ENCODE measurements at places on chromosomes 11 and 22.

- no peak for DNase-seq
These were observed 5.8 kb upstream of the KDM2A start for GRCh38 chr11:67113231-67113721.

DNA sequence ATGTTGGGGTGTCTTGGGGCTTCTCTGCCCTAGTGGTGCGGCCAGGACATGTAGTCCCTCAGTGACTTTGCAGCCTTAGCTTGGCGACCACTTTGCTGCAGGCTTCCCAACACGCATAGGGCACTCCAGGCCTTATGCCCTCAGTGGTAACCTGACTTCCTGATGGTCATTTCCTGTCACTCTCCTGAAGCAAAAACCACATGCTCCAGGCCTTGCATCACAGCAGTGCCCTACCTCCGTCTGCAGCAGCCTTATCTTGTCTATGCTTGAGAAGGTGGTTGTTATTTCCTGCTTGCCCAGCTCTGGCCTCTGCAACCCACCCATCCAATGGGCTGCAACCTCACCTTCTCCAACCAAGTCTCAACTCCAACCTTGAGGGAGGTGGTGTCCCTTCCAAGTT is 33.4 kb upstream of the PISD start:
- DNase-seq: no peak

DNA sequence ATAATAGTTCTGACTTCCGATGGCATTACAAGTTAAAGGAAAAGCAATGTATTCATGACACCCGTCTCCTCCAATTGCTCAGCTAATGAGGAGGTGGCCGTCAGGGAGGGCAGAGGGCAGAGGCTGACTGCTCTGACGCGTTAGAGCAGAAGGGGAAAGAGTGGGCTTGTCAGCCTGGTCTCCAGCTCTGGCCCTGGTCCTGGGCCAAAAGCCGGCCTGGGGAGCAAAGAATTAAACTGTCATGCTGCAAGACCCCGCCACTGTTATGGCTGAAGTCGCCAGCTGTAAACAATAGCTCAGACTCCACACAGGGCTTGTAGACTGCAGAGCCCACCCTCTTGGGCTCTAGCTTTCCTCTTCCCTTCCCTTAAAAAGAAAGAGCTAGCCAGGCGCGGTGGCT is 119.7 kb downstream of the NAT10 start:
- no peak for DNase-seq

- DNase-seq: no peak
These were observed 14.0 kb downstream of the CD6 start for GRCh38 chr11:60985501-60985900.

All from brain pericyte (primary cell).